ENCODE measurements at places on chromosomes 4 and X.

- no peak for DNase-seq
Observed at GRCh38 chr4:59983852-59984251, 1216.3 kb upstream of the ADGRL3 start.

GRCh38 chr4:62051332-62051731 is 851.2 kb downstream of the ADGRL3 start:
- no peak for DNase-seq

DNA sequence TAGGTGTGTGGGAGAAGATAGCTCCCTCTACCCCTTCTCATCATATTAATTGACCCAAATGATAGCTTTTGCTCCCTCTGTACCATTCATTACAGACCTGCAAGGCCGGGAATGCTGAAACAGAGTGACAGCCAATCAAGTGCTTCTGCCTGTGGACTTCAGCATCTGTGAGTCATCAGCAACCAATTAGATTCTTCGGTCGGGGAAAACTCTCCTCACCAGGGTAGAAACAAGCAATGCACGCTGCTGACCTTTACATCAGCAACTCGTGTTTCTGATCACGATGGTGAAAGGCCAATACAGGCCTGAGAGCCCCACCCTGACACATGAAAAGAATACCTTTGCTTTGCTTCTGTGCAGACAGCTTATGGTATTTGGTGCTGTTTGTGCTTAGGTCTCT is 347.2 kb upstream of the DDX53 start:
- DNase-seq: no peak

DNA sequence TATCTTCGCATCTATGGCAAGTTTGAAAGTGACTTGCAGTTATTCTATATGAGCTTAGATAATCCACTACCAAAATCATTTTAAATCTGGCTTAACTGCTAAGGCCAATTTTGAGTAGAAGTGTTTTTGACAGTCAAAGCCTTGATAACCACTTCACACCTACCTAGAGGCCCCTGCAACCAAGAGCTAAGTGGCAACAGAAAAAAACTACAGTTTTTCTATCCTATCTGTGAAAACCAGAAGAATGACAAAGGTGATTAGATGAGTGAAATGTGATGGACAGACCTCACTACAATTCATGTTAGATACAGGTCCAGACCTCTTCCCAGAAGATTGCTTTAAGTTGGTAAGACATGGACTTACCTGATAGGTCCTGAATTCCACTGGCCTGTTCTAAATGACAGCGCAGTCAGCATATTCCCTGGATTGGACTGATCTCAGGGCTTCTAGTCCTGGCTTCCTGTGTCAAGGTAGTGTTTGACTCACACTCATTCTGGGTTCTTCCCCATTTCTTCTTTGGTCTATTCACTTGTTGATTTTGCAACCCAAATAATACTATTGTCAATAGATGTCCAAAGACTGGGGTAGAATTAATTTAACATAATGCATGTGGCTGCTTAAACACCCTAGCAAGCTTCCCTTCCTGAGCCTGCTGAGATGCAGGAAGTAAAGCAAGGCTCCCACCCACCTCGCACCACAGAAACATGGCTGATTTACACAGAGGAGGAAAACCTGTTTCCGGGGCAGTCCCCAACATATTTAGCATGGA is 65.1 kb downstream of the PPP3CA start:
- DNase-seq: no peak

- DNase-seq: no peak
Observed at GRCh38 chr4:38080061-38080974, 120.1 kb downstream of the PTTG2 start.

- no peak for DNase-seq
Observed at GRCh38 chrX:103187953-103188475, 26.9 kb upstream of the BEX4 start.

- no peak for DNase-seq
Observed at GRCh38 chr4:159229164-159229563, 126.3 kb downstream of the RAPGEF2 start.

DNA sequence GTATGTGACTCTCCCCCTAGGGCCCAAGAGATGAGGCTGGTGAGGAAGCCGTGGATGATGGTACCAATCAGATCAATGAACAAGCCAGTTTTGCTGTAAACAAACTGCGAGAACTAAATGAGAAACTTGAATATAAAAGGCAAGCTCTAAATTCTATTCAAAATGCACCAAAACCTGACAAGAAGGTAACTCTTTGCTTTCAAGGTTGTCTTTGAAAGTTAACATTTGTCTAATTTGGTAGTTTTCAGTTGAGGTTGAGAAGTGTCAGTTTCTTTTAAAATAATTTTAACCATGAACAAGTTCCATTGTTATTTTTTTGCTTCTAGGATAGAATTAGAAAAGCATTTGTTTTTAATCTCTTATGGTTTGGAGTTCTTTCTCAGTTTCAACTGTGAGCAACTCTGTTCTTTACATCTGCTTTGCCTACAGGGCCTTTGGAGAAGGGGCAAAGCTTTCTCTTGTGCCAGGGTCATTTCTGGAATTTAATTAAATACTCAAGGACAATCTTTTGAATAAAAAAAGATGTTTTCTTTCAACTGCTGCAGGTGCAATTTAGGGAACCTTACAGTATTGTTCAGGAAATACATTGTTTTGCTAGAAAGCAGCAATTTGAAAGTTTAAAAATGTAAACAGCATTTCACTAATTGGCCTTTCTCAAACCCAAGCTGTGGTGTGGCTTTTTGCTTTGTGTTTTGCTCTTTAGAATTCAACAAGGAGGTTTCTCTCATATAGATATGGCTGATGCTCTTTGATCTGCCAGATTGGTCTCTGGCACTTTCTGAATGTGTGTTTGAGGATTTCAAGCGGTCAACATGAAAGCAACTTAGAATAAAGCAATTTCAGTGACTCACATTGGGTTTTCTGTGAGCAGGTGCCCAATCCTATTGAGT is 62.9 kb downstream of the LRP2BP start:
- no peak for DNase-seq

Measured in GM04504 (cell line).